ENCODE measurements at places on chromosomes 12 and 14.

DNA sequence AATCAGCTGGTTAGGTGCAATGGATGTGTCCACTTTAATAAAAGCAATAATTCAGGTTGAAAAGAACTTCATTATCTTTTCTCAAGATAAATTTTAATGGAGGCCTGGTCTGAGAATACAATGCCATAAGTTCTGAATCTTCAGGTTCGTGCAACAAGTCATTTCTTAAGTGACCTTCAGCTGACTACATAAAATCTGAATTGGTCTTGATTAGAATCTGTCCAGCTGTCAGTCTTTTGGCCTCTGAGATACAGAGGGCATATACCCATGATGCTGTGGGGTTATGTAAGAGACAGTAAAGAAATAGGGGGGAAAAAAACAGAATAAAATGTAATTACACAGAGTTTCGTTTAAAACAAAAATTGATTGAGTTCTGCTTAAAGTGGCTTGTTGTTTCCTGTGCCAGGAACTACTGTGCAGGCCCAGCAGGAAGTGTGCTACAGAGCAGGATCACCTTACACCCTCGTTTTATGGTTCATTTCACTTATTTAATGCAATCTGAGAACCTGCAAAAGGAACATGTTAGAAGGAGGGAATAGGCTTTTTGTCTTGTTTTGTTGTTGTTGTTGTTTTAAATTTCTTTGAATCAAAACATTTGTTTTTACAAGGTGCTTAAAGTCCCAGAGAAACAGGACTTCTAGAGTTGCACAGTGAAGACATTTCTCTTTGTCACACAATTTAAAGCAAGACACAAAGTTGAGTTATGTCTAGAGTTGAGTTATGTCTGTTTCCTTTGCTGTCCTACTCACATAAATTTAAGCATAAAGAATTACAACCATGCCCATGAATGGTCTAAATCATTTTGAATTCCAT, 64.2 kb downstream of the LGR5 start:
- DNase-seq, result no peak

- DNase-seq, result no peak
These were observed 127.7 kb upstream of the PLEKHG7 start for GRCh38 chr12:92574911-92575570.

DNA sequence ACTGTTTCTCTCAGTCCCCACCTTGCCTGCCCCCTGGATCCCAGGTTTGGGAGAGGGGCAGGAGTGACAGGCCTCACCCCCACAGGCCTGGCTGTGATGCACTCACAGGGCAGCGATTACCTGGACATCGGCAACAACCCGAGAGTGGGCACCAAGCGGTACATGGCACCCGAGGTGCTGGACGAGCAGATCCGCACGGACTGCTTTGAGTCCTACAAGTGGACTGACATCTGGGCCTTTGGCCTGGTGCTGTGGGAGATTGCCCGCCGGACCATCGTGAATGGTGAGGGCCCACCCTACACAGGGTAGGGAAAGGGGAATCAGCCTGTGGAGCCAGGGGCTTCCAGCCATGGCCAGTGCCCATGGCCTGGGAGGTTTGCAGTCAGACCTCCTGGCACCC, 8.6 kb downstream of the ACVRL1 start:
- no peak for DNase-seq

GRCh38 chr14:32072676-32073075, 4.4 kb upstream of the ARHGAP5 start:
- no peak for DNase-seq

DNA sequence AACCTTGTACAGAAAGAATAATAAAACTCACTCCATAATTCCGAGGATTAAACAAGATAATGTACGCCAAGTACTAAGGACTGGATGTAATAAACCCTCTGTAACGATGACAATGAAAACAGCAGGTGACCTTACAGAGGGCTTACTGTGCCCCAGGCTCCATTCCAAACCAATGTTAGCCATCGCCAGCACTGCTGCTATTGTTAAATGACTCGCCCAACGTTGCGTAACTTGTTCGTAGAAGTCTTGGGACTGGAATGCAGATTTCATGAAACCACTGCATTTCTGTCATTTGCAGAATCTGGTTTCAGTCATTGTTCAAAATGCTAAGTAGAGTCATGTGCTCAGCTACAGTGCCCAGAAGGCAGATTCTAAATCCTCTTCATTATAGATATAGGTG, 728 bp upstream of the STON2 start:
- DNase-seq, result no peak

DNA sequence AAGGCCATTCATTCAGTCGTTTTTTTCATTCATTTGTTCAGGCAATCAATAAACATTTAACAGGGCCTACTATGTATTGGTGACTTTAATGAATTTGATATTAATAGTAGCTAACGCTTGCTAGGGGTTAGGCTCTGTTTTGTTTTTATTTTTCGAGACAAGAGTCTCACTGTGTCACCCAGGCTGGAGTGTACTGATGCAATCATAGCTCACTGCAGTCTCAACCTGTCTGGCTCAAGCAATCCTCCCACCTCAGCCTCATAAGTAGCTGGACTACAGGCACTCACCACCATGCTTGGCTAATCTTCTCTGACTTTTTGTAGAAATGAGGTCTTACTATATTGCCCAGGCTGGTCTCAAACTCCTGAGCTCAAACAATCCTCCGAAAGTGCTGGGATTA, 25.6 kb upstream of the MED13L start:
- DNase-seq, result no peak

DNA sequence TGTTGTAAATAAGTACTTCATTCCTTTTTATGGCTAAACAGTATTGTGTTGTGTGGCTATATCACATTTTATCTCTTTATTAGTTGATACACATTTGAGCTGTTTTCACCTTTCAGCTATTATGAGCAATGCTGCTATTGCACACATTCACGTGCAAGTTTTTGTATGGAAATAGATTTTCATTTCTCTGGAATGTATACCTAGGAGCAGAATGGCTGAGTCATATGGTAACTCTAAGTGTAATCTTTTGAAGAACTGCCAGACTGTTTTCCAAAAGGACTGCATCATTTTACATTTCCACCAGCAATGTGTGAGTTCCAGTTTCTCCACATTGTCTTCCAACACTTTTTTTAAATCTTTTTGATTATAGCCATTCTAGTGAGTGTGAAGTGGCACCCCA, 134.0 kb downstream of the SRGAP1 start:
- no peak for DNase-seq

GRCh38 chr14:100608586-100609330, 21.5 kb upstream of the BEGAIN start:
- DNase-seq, result no peak

GRCh38 chr12:5081016-5081415, 37.3 kb downstream of the KCNA5 start:
- no peak for DNase-seq

GRCh38 chr12:129202109-129202814, 349.0 kb downstream of the GLT1D1 start:
- no peak for DNase-seq

DNA sequence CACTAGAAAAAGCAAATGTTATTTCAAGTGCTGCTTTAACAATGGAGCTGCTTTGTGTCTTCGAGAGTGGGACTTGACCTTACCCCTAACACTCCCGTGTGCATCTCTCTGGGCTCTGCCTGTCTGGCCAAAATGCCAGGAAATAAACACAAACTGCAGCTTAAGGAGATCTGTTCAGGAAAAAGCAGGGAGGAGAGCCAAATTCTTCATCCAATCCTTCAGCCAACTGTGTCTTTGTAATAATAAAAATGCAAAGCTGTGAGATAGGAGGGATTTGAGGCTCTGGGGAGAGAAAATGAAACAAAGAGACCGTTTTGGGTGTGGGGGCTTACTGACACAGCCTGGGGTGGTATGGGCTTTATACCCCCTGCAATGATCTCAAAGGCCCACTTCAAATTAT, 85.8 kb upstream of the WSCD2 start:
- DNase-seq, result no peak

Data from stimulated activated CD8-positive, alpha-beta memory T cell treated with anti-CD3 and anti-CD28 coated beads, Interleukin-4, amount 100 ng/mL, for 1 hour (primary cell).